ENCODE measurements at places on chromosomes 1 and 21.

- no peak for DNase-seq
These were observed 12.2 kb downstream of the RHBDL2 start for GRCh38 chr1:38929476-38929875.

GRCh38 chr1:116232989-116233514 lies 121.9 kb downstream of the MAB21L3 start:
- DNase-seq, result peak; percentile 4

DNA sequence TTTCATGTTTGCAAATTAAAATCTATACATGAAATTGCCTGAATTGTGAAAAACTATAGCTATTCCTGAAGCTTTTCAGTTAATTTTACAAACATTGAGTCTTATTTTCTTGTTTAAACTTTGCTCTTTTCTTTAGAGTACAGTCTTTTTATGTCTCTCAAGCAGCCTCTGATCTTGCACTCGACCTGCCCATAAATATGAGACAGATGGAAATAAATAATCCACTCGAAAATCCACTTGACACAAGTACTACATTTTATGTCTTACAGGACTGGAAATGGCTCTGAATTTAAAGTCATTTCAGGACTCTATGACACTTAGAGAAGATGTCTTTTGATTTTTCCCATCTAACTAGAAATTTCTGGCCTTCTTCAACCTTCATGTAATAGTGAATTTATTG lies 283.8 kb downstream of the USP25 start:
- no peak for DNase-seq

DNA sequence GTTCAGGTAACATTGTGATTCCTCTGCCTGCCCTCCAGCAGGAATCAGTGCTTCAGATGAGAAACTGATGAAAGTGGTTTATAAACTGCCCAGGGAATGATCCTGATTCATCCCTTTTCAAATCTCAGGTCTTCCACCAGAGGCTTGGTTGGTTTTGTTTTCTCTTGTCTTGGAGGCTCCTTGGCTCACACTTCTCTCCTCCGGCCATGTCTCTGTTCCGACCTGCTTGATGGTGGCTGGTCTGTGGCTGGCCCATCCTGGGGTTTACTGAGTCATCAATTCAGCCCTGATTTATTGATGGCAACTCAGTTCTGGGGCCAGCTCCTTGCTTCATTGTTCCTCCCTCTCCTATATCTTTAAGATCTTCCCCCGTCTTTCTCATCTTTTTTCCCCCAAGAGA lies 56.6 kb upstream of the SLC2A1 start:
- DNase-seq, result no peak

GRCh38 chr1:241419986-241420385 lies 63.0 kb upstream of the RGS7 start:
- no peak for DNase-seq

DNA sequence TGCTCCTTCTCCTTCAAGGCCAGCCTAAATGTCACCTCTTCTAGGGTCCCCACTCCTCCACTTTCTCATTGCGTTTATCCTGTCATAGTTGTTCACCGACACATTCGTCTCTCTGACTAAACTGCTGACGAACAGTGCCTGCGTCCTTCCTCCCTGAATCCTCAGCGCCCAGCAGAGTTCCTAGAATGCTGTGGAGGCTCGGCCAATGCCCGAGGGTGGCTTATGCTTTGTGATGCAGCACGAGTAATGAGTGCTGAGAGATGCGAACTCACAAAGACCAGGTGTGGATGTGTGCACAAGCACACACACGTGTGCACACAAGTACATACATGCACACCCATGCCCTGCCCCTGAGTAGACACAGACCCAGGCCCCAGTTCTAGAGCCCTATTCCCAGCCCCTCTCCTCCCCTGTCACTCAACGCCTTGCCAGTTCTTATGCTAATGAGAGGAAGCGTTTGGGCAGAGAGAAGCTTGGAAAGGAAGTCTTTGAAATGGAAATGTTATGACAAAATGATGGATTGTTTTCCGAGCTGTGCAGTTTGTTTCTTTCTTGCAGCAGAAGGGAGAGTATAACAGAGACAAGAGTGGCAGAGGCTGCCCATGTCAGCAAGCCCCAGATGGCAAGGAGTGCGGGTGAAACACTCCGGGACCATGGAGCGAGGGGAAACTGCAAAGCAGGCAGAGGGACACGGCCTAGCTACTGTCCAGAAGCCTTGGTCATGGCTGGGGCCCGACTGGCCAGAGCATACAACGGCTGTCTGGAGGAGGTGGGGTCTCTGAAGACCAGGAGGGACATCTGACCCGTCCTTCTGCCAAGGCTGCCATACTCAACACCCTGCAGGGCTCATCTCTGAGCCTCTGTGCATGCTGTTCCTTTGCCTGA lies 24.2 kb downstream of the KCNA10 start:
- no peak for DNase-seq

All from MV-4-11 (cell line).